ENCODE measurements at places on chromosomes 16 and 17.

DNA sequence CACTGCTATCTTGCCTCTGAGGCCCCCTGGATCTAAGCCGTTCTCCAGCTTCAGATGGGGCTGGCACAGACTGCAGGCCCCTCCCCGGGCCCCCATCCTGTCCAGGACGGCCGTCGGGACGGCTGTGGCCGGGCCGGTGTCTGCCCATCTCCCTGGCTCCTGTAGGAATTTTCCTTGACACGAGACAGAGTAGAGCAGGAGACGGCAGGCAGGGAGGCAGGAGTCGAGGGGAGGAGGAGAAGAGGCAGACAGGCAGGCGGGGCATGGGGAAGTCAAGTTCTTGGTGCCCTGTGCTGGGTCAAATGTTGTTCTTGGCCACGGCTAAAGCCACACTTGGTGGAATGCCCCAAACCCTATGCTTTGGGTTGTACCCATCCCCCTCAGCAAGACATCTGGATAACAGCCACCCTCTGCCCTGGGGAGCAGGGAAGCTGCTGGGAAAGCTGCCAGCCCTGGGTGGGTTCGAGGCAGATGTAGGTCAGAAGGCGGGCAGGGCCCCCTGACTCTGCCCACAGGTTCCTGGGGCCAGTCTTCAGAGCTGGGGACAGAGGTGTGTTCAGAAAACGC lies 4.0 kb downstream of the C1QTNF1 start:
- DNase-seq: no peak

- DNase-seq: no peak
Measured at GRCh38 chr17:901964-902363, 77.6 kb downstream of the NXN start.

DNA sequence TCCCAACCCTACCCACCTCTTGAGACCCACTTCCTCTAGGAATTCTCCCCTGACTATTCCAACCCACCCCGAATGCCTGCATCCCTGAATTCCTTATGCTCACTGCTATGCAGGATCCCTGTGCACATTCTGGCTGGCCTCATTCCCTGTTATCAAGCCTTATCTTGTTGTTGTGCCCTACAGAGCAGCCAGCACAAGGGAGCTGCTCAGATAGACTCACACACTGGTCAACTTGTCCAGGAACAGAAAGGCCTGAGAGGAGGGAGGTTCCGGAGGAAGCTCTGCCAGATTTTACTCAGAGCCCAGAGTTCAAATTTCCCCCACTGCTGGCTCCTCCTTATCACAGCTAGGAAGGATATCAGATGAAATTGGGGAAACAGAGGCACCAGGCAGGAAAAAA lies 24.8 kb upstream of the MYO18A start:
- no peak for DNase-seq

GRCh38 chr16:2035431-2036199 lies 8.9 kb downstream of the NHERF2 start:
- DNase-seq: no peak

DNA sequence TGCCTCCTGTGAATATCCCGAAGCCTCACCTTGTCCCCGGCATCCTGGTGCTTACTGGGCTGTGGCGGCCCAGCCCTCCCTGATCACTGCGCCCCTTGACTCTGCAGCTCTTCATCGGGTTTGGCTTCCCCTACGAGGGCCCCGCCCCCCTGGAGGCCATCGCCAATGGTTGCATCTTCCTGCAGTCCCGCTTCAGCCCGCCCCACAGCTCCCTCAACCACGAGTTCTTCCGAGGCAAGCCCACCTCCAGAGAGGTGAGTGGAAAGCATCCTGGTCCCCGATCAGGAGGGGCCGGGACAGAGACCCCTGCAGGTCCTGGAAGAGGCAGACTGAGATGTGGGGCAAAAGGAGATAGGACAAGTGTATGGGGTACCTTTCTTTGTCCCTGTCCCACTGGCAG lies 72.1 kb downstream of the MGAT5B start:
- no peak for DNase-seq

- DNase-seq: no peak
Measured at GRCh38 chr17:33816842-33817617, 438.1 kb upstream of the CCL2 start.

DNA sequence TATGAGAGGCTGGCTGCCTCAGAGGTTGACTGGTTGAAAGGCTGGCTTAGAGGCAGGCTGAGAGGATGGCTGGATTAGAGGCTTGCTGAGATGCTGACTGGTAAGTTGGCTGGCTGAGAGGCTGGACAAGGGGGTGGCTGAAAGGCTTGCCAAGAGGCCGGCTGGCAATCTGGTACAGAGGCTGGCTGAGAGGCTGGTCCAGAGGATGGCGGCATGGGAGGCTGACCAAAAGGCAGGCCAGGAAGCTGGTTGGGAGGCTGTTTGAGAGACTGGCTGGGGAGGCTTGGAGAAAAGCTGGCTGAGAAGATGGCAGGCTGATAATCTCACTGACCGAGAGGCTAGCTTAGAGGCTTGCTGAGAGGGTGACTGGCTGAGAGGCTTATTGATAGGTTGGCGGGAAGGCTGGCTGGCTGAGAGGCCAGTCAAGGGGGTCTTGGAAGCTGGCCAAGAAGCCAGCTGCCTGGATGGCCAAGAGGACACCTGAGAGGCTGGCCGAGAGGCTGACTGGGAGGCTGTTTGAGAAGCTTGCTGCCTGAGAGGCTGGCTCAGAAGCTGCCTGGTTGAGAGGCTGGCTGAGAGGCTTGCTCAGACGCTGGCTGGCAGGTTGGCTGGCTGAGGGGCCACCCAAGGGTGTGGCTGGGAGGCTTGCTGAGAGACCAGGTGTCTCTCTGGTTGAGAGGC lies 34.2 kb upstream of the ACSM2B start:
- no peak for DNase-seq

DNA sequence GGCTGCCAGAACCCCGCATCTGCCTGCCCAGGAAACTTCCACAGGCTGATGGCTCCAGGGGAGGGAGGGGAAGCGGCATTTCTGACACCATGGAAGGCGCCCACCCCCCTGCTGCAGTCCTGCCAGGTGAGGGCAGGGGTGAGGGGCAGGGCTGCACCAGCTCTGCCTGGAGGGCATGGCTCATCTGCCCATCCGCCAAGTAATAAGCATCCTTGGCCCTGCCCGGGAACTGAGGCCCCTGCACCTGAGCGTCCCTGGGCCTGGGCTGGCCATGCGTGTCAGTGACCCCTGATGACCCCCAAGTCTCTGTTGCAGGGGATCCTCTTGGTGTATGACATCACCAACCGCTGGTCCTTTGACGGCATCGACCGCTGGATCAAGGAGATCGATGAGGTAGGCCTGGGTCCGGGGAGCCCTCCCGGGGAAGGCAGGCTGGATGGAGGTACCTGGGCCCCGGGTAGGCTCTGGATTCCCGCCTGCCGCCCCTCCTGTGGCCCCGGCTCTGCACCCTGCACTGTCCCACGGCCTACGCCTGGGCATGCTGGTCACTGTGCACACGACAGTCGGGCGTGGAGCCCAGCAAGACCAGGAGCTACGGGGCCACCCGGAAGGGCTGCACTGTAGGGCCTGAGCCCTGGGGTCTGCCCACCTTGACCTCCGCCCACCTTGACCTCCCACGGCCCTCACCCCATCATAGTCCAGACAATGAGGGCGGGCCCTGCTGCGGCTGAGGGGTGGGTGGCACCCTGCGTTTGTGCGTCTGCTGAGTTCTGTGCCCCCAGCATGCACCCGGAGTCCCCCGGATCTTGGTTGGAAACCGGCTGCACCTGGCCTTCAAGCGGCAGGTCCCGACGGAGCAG lies 5.4 kb upstream of the WFIKKN1 start:
- DNase-seq: no peak

- no peak for DNase-seq
Measured at GRCh38 chr16:13811834-13812233, 108.1 kb upstream of the ERCC4 start.

- DNase-seq: no peak
Measured at GRCh38 chr16:84838383-84838948, 18.7 kb downstream of the CRISPLD2 start.

DNA sequence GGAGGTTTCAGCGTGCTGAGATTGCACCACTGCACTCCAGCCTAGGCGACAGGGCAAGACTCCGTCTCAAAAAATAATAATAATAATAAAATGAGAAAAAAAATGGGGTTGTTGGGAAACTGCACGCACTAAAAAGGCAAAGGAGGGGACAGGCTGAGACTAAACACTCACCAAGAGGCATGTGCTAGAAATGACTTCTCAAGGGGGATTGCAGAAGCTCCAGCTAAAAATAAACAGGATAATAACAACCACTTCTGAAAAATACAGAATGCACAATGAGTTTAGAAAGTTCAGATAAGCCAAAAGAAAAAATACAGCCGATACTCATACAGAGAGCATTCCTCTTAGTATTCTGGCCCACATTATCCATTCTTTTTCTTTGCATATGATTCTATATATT lies 15.1 kb upstream of the TIMP2 start:
- no peak for DNase-seq

DNA sequence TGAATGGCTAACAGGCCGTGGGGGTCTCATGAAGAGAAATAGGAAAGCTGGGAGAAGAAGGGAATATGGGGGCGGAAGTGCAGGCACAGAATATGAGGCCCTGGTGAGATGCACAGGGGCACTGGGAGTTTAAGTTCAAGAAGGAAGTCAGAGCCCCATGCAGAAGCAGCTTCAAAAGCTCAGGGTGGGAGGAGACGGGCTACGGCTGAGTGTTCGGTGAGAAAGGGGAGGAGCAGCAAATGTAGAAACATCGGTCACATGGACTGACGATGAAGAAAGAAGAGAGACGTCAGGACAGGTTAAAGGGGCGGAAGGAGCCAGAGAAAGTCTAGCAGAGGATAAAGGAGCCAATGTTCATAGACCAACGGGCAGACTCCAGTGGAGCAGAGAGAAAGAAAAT lies 204.5 kb upstream of the ZFHX3 start:
- no peak for DNase-seq
